ENCODE measurements at places on chromosomes 13 and 19. TPM values are rescaled to one million over a fixed set of nuclear protein-coding genes. Genes with fewer than 3 reads are reported as not detected.
A peak's percentile ranks its signal among the peaks of the same experiment; 100 is the strongest.

Gene ZNF667
- total RNA-seq = 12.6 TPM

Gene TMEM221
- total RNA-seq = 4.5 TPM

Gene MEDAG
- 3.2 TPM for total RNA-seq

Gene APLP1
- total RNA-seq = 51.1 TPM

DNA sequence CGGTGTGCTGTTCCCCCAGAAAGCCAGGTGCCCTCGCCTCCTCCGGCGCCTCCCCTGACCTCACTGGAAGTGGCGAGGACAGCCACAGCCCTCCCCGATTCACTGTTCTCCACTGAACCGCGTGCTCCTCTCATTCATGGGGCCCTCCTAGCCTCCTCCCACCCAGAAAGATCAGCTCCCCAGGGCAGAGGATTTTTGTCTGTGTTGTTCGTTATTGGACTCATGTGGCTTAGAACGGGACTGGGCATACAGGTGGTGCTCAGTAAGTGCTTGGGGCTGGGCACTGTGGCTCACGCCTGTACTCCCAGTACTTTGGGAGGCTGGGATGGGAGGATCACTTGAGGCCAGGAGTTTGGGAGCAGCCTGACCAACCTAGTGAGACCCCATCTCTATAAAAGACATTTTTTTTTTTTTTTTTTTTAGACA lies 3.8 kb downstream of the PRTN3 start:
- peaks cover 16% of the 10 kb centered on the region for H3K27me3 ChIP-seq
- H3K36me3 ChIP-seq = no peaks in the 10 kb centered on the region
- no peak overlapping the region for H3K4me3 ChIP-seq
- H3K27ac ChIP-seq = no peak overlapping the region
- peaks cover 9% of the 10 kb centered on the region for H3K4me1 ChIP-seq

DNA sequence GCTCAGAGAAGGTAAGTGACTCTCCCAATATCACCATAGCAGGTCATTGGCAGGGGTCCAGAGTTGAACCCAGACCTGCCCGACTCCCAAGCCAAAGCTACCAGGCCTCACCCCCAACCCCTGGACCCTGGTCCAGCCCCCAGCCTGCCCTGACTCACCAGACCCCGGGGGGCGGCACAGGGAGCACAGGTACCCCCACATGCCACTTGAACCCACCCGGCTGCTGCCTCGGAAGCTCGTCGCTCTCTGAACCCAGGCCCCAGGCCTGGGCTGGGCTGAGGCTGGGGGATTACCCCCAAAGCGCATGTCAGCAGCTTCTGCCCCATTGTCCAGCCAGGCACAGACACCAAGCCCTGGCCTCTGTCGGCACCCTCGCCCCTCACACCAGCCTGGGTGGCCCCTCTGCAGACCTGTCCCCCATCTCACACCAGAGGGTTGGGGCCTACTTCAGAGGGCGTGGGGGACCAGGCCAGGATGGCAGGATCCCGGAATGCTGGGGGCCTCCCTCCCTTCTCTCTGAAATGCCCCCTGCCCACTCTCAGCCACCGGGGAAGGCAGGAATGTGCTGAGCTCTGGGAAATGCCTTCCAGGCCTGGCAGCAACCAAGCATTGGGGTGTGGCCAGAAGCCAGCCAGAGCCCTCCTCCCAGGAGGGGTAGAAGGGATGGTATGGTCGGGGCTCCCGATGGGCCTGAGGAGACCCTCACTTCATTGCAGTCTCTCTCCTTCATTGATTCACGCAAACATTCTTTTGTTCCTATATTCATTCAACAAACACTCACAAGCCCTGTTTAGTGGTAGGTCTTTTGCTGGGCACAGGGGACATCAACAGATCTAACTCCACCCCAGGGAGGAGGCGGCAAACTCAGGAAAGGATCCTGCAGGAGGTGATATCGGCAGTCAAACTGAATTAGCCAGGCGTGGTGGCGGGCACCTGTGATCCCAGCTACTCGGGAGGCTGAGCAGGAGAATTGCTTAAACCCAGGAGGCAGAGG lies 1.7 kb upstream of the PRX start:
- H3K27ac ChIP-seq = no peak overlapping the region
- no peak for DNase-seq
- peaks cover 12% of the 10 kb centered on the region for H3K4me1 ChIP-seq
- no peak overlapping the region for H3K4me3 ChIP-seq
- H3K27me3 ChIP-seq = no peaks in the 10 kb centered on the region

DNA sequence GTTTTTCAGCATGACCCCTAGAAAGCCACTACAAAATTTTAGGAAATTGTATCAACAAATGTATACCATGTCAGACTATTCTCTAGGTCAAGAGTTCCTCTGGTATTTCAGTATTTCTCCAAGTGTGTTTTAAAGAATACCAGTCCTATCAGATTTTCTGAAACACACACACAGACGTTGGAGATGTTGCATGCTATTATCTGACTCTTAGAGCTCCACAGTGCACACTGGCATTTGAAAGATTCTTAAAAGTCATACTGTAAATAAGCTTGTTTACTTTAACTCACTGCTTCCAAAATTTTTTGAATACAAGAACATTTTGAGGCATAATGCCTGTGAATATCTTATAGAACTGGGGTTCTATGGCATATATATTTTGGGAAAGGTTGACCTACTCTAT lies 33.8 kb upstream of the VWA8 start:
- no peak for DNase-seq
- H3K4me1 ChIP-seq = no peaks in the 10 kb centered on the region
- no peaks in the 10 kb centered on the region for H3K27me3 ChIP-seq
- no peak overlapping the region for H3K4me3 ChIP-seq
- H3K36me3 ChIP-seq = no peaks in the 10 kb centered on the region

GRCh38 chr19:5110546-5110945 lies 141.6 kb downstream of the KDM4B start:
- no peak overlapping the region for H3K27ac ChIP-seq
- H3K27me3 ChIP-seq = no peaks in the 10 kb centered on the region
- peaks cover 25% of the 10 kb centered on the region for H3K4me1 ChIP-seq
- no peak overlapping the region for H3K4me3 ChIP-seq
- H3K36me3 ChIP-seq = peaks cover 8% of the 10 kb centered on the region

GRCh38 chr13:90918536-90918935 lies 429.0 kb upstream of the MIR17HG start:
- no peak overlapping the region for H3K27ac ChIP-seq
- H3K4me3 ChIP-seq = no peak overlapping the region
- H3K4me1 ChIP-seq = no peaks in the 10 kb centered on the region

DNA sequence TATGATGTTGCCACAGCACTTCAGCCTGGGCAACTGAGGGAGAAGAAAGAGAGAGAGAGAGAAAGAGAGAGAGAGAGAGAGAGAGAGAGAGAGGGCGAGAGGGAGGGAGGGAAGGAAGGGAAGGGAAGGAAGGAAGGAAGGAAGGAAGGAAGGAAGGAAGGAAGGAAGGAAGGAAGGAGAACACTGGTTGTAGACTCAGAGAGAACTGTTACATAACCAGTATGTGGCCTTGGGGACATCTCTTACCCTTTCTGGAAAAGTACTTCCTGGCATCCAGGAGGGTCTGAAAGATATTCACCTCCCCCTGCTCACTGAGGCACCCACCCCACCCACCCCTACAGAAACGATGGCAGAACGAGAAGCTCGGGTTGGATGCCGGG lies 2.7 kb upstream of the ARHGEF1 start:
- no peak for DNase-seq
- H3K36me3 ChIP-seq = no peaks in the 10 kb centered on the region
- H3K27me3 ChIP-seq = no peaks in the 10 kb centered on the region
- peaks cover 13% of the 10 kb centered on the region for H3K4me1 ChIP-seq

DNA sequence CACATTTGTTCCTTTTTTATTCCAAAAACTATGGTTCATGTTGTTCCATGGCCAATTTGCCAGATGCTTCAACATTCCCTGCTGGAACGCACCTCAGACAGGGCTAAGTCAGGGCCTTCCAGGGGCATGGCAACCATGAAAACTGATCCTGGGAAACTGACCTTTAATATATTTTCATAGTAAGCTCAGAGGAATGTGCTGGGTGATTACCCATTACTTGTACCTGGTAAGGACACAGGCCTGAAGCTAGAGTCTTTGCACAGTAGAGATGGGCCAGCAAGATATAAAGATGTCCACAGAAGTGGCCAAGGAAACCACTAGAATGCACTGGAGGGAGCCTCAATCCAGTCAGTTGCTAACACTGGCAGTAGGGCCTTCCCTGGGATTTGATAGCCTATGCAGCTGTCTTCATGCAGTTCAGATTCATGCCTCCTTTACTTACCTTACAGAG lies 353.1 kb downstream of the ENOX1 start:
- H3K4me1 ChIP-seq = no peaks in the 10 kb centered on the region
- H3K27ac ChIP-seq = no peak overlapping the region
- H3K36me3 ChIP-seq = no peaks in the 10 kb centered on the region

DNA sequence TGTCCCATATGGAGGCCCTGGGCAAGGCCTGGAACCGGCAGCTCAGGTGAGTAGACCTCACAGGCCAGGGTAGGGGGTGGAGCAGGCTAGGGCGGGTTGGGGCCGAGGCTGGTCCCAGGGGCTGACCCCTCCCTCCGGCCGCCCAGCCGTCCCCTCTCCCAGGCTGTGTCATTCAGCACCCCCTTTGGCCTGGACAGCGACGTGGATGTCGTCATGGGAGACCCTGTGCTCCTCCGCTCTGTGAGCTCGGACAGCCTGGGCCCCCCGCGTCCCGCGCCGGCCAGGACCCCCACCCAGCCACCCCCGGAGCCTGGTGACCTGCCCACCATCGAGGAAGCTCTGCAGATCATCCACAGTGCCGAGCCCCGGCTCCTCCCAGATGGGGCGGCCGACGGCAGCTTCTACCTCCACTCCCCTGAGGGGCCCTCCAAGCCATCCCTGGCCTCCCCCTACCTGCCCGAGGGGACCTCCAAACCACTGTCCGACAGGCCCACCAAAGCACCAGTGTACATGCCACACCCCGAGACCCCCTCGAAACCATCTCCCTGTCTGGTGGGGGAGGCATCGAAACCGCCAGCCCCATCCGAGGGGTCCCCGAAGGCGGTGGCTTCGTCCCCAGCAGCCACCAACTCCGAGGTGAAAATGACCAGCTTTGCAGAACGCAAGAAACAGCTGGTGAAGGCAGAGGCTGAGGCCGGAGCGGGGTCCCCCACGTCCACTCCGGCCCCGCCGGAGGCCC lies 16.0 kb downstream of the CAMSAP3 start:
- H3K36me3 ChIP-seq = no peaks in the 10 kb centered on the region
- no peaks in the 10 kb centered on the region for H3K27me3 ChIP-seq
- no peaks in the 10 kb centered on the region for H3K4me1 ChIP-seq
- DNase-seq = no peak
- no peak overlapping the region for H3K27ac ChIP-seq

DNA sequence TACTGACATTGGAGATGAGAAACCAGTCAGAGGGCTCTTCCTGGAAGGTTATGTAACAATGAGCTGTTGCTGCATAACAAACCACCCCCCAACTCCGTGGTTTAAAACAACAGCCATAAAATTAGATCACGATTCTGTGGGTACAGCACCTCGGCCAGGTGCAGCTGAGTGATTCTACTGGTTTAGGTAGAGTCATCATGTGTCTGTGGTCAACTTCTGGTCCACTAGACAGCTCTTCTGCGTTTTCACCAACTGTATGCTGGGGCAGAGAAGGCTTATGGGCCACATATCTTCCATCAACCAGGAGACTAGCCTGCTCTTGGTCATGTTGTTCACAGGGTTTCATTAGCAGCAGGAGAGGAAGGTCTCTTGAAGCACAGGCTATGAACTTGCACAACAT lies 585.5 kb downstream of the KCTD12 start:
- H3K4me1 ChIP-seq = no peaks in the 10 kb centered on the region
- no peaks in the 10 kb centered on the region for H3K36me3 ChIP-seq
- no peaks in the 10 kb centered on the region for H3K27me3 ChIP-seq
- H3K27ac ChIP-seq = no peak overlapping the region
- no peak overlapping the region for H3K4me3 ChIP-seq
- DNase-seq = no peak

DNA sequence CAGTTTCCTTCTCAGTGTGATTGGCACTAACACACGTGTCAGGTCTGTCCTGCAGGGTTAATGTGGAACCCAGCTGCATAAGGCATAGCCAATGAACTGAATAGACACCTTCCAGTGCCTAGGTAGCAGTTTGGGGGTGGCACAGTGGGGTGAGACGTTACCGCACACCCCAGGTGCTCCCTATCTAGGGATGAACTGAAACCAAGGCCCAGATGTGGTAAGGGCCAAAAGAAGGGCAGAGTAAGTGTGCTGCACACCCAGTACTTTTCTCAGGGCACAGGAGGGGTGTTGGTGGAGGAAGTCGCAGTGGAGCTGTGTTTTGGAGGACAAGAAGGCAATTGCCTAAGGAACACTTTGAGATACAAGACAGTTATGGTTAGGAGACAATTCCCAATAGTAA lies 317.9 kb upstream of the TSHZ3 start:
- H3K27me3 ChIP-seq = no peaks in the 10 kb centered on the region
- H3K36me3 ChIP-seq = no peaks in the 10 kb centered on the region
- no peak overlapping the region for H3K4me3 ChIP-seq
- H3K4me1 ChIP-seq = no peaks in the 10 kb centered on the region
- H3K27ac ChIP-seq = no peak overlapping the region

DNA sequence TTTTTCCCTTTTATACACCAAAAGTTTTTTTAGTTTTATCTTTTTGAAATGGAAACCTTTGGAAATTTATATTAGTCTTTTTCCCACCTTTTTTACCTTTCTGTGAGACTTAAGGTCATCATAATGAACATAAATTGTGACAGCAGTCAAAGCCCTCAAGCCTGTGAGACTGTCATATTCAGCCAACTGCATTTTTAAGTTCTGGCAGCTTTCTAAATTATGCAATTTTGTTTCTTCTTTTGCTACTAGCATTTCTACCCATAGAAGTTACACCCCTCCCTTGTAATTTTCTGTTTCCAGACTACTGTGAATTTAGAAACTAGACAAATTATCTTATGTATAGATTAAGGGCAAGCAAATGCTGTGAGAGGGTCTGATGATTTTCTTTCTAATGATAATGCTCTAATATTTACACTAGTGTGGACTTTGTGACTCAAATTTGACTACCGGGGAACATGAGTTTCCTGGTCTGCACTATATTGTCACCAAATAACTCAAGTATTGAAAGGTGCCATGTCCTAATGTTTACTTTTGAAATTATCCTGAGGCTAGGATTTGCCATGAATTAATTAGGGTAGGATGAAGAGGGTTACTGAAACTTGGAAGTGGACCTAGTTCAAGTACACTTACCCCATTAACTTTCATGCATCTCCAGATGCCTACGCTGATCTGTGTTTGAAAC lies 43.7 kb downstream of the FRY start:
- H3K36me3 ChIP-seq = no peaks in the 10 kb centered on the region
- H3K4me3 ChIP-seq = no peak overlapping the region
- no peak overlapping the region for H3K27ac ChIP-seq
- H3K4me1 ChIP-seq = no peaks in the 10 kb centered on the region
- DNase-seq = no peak
- no peaks in the 10 kb centered on the region for H3K27me3 ChIP-seq

GRCh38 chr19:662207-662961 lies 630 bp downstream of the RNF126 start:
- H3K4me3 ChIP-seq = peak overlapping the region; percentile 26
- H3K36me3 ChIP-seq = no peaks in the 10 kb centered on the region
- no peaks in the 10 kb centered on the region for H3K27me3 ChIP-seq
- peaks cover 33% of the 10 kb centered on the region for H3K4me1 ChIP-seq
- H3K27ac ChIP-seq = peak overlapping the region; percentile 96
- peak; percentile 54 for DNase-seq

- no peak overlapping the region for H3K27ac ChIP-seq
- DNase-seq = no peak
- H3K4me3 ChIP-seq = no peak overlapping the region
- no peaks in the 10 kb centered on the region for H3K4me1 ChIP-seq
- H3K27me3 ChIP-seq = no peaks in the 10 kb centered on the region
Measured at GRCh38 chr13:91045351-91046034, 302.0 kb upstream of the MIR17HG start.

GRCh38 chr13:108915634-108916512 lies 286.5 kb downstream of the MYO16 start:
- no peaks in the 10 kb centered on the region for H3K27me3 ChIP-seq
- H3K4me3 ChIP-seq = no peak overlapping the region
- peak overlapping the region; percentile 85 for H3K27ac ChIP-seq
- H3K36me3 ChIP-seq = no peaks in the 10 kb centered on the region

All from adrenal gland (tissue), 19 donors.